Muscle of back (tissue), 13 donors: ENCODE measurements at places on chromosomes 16 and 17.

- DNase-seq, result no peak
Observed at GRCh38 chr17:43410557-43411368, 12.0 kb downstream of the ARL4D start.

GRCh38 chr17:61412860-61413660, 13.4 kb downstream of the TBX2 start:
- no peak for DNase-seq

DNA sequence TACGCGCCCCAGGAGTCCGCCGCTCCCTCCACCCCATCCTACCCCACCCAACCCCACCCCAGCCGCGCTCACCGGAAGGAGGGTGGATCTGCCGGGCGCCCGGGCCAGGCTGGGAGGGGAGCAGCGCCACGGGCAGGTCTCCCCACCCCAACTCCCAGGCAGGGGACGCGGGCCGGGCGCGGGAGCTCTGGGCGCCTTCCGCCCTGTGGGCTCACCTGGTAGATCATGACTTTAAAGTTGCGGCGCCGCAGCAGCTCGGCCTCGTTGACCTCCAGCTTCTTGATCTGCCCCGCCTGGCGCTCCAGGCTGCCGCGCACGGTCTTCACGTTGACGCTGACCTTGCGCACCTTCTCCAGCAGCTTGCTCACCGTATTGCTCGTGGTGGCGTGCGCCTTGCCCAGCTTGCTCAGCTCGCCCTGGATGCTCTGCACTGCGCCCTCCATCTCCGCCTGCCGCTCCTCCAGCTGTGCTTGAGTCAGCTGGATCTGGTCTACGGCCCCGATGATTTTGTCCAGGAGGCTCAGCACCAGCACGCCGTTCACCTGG, 571 bp downstream of the CAVIN1 start:
- DNase-seq, result no peak

DNA sequence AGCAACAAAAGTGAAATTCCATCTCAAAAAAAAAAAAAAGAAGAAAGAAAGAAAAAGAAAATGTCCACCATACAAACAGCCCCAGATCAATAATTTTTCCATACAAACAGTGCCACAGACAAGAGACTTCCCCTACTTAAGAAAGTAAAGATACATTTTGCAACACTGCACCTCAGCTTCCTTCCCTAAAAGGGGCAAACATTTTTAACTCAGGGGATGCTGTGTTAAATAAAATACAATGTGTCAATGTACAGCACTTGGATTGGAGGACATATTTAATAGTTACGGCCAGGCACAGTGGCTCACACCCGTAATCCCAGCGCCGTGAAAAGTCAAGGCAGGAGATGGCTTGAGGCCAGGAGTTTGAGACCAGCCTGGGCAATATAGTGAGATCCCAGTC, 22.3 kb downstream of the MYH11 start:
- no peak for DNase-seq

DNA sequence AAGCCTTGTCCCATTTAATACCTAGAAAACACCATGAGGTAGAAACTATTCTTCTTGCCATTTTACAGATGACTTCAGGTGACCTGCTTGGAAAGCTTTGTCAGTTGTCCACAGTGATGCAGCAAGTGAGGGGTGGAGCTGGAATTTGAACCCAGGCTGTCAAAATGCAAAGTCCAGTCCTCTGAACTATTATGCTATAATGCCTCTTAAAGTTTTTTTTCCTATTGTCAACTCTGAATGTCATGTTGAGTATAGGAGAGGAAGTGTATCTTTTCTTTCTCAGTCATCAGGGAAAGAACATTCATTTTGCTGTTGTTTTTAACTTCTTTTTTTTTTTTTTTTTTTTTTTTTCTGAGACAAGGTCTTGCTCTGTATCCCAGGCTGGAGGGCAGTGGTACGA, 525.6 kb downstream of the XYLT1 start:
- DNase-seq, result no peak

DNA sequence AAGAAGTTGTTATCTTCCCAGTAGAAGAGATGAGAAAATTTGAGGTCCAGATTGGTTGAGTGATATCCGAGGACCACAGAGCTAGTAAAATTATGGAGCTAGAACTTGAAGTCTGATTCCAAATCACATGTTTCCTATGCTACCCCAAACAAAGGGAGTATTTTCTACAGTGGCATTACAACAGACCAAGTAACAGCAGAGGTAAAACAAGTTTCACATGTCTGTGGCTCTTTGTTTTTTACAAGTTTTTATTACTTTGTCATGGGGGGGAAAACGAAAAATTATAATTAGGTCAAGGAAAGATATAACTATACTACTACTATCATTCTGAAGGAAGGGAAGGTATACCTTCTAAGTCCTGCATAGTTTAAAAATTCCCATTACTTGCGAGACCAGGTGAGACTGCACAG, 49.4 kb downstream of the KANSL1 start:
- no peak for DNase-seq

DNA sequence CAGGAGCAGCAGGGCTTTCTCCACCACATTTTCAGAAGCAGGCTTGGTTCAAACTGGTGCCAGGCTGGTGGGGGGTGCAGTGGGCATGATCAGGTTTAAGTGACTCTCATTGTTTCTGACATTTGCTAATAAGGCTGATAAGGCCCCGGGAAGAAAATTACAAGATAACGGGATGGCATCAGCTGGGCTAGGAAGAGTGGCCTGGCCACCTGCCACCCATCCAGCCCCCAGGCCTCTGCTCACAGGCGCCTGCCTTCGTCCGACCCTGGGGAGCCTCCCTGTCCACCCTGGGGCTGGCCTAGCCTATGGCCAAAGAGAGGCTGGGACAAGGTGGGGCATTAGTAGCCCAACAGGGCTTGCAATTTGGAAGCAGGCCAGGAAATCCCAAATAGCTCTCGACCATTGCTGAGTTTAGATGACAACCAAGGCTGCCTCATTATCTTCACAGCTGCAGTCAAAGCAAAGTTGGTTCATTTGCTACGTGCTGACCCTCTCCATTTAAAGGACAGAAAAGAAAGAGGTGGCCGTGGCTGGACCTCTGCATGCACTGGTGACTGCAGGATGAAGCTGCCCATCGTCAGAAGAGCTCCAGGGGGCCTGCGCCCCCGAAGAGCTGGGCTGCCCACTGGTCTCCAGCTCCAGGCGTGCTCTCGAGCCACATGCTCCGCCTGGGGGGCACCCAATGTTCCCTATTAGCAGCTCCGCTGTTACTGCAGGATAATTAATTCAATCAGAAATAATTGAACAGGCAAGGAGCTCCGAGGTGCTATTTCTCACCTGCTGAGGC, 44.9 kb downstream of the PEMT start:
- no peak for DNase-seq

GRCh38 chr16:68739964-68740627, 3.0 kb downstream of the CDH1 start:
- no peak for DNase-seq

GRCh38 chr17:65166787-65167186, 29.6 kb downstream of the RGS9 start:
- no peak for DNase-seq
